ENCODE measurements at places on chromosomes 6 and 20. TPM values are rescaled to one million over a fixed set of nuclear protein-coding genes. Genes with fewer than 3 reads are reported as not detected.

Gene MICB
- total RNA-seq = 23.2 TPM

Gene SLC16A10
- total RNA-seq = 3.4 TPM

Gene SLC17A2
- not detected for total RNA-seq

Gene NKX2-2
- total RNA-seq = not detected

Gene PABPC1L
- 70.7 TPM for total RNA-seq

Gene TREM1
- 0.17 TPM for total RNA-seq

Gene GJA10
- total RNA-seq = not detected

Gene JAG1
- total RNA-seq = 0.40 TPM

Gene SEC63
- total RNA-seq = 95.9 TPM

Gene NRM
- 32.7 TPM for total RNA-seq

Gene JARID2
- total RNA-seq = 41.4 TPM

Gene DLK2
- 1.6 TPM for total RNA-seq

Gene LTB
- total RNA-seq = 161 TPM

Gene ALDH8A1
- total RNA-seq = 0.24 TPM

Gene CD93
- total RNA-seq = 1.8 TPM

Gene TRIM40
- total RNA-seq = not detected

Gene SERINC3
- total RNA-seq = 58.6 TPM

Gene PCSK2
- total RNA-seq = not detected

Gene METTL24
- not detected for total RNA-seq

Gene GPR6
- total RNA-seq = not detected

Gene ESF1
- total RNA-seq = 17.3 TPM

Gene LY6G5C
- 1.8 TPM for total RNA-seq

Gene NFKBIL1
- 21.5 TPM for total RNA-seq

Gene EPHA7
- total RNA-seq = not detected

Gene SCRT2
- total RNA-seq = not detected

Gene GCNT2
- total RNA-seq = 1.5 TPM

Gene SPTLC3
- 0.02 TPM for total RNA-seq

Gene TREML2
- total RNA-seq = 7.4 TPM

Gene SLC22A2
- total RNA-seq = not detected

Gene DAAM2
- not detected for total RNA-seq

Gene NKAIN4
- total RNA-seq = not detected

Gene ARMH2
- not detected for total RNA-seq
